ENCODE measurements at places on chromosomes 5 and 9.

DNA sequence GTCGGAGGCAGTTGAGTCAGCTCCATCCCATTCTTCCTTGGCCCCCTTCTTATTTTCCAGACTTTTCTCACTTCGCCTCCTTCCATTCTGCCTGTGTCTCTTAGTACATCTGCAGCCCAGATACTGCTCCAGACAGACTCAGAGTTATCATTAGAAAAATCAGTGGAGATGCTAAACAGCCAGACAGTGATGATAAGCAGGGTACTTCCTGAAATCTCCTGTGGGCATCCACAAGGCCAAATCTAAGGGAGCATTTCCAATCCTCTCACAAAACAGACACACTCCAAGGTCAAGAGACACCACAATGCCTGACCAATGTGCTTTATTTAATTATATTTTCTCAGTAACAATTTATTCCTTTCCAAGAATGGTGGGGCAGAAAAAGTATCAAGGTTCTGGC, 14.5 kb upstream of the RLN1 start:
- no peak for DNase-seq

- peak; percentile 97 for DNase-seq
Observed at GRCh38 chr5:140113699-140114263, at the start of gene PURA. TSS of gene PURA (plus strand) at chr5:140114109. CDS start at chr5:140114182, 73 bp downstream.

DNA sequence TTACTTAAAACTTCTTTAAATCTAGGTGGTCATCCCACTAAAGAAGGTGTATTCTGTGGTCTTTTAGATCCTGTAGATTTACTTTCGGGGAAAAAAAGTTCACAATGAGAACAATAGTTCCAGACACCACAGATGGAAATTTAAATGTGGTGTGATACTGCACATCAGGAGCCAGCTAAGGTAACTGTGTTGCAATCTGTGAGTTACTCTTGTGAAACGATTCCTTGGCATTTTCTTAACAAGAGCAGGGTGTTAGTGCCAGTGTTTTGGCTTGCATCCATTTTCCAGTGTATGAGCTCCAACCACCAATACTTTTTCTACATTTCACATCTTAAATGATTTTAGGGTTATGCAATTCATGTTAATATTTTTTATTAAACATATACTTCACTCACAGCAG, 674.5 kb downstream of the CETN3 start:
- no peak for DNase-seq

GRCh38 chr5:97547999-97548738, 365.1 kb upstream of the RIOK2 start:
- no peak for DNase-seq

- peak; percentile 66 for DNase-seq
Observed at GRCh38 chr9:89311346-89312221, 589 bp downstream of the CKS2 start.

- DNase-seq, result no peak
Observed at GRCh38 chr5:126523818-126524510, 71.1 kb downstream of the ALDH7A1 start.

DNA sequence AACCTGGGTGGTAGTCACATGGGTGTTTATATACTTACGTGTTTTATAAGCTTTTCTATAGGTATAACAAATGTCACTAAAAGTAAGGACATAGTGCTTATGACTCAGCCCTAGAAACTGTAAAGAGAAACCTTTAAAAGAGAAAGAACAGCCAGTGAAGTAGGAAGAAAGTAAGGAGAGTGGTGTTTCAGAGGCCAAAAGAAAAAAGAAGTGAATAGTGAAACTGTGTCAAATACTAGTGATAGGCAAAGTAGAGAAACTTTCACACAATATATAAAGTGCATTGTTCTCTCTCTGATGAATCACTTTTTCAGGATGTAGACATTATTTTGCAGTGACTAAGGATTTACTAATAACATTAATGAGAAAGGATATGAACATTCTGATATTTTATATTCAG, 74.2 kb upstream of the SUSD1 start:
- no peak for DNase-seq

- DNase-seq, result no peak
Observed at GRCh38 chr9:122342323-122343050, 28.3 kb upstream of the PTGS1 start.

DNA sequence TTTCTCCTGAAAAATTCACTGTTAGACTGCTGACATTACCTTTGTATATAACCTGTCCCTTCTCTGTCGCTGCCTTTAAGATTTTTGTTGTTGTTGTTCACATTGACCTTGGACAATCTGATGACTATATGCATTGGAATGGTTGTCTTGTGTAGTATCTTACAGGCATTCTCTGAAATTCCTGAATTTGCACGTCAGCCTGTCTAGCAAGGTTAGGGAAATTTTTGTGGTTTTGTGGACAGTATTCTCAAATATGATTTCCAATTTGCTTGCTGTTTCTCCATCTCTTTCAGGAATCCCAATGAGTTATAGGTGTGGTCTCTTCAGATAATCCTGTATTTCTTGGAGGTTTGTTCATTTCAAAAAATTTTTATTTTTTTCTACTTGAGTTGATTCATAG, 140.8 kb downstream of the PRR16 start:
- DNase-seq, result no peak

DNA sequence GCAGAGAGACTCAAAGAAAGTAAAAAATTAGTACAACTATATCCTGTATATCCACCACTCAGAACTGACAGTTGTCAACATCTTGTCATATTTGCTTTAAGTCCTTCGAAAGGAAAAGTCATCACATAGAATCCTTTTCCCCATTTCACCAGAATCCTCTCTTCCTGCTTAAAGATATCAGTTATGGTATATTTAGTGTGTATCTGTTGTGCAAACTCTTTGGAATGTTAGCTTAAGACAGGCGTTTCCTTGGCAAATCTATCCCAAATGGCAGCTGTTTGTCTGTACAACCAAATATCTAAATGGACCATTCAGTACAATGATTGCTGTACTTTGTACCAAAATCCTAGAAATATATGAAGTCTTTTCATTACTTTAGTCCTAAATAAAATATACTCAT, 98.5 kb downstream of the ITGA1 start:
- no peak for DNase-seq

DNA sequence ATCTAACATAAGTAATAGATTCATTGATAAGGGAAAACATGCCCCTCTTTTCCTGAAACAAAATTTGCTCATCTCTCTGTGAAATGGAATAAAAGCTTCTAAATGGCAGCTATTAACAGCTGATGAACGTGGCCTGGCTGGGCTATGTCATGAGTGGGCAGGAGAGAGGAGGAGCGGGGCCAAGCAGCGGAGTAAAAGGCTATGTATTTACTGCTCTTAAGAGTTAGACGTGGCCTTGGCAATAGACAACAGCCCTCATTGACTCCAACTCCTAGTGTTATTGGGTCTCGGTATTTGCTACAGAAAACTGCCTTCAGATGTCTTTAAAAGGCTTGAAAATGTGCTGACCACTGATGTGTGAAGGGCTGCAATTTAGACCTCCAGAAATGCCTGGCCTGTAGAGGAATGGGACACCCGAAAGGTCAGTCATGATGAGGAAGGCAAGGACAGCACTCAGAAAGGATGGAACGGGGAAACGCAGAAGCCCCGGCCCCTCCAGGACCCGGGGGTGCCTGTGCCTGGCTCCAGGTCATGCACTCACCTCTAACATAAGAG, 116.8 kb downstream of the PDZD2 start:
- no peak for DNase-seq

DNA sequence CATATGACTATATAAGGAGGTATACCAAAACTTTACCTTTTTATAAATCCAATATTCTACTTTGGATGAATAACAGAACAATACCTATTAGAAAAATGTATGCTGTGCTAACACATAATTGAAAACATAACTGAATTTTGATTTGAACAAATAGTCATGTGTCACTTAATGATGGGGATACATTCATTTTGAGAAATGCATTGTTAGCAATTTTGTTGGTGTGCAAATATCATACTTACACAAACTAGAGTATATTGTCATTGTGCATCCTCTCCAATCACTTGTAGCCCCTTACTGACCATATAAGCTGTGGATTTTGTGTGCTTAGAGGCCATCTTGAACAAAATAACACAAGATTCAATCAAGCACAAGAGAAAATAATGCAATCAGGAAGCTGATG, 72.3 kb upstream of the SLCO4C1 start:
- no peak for DNase-seq

DNA sequence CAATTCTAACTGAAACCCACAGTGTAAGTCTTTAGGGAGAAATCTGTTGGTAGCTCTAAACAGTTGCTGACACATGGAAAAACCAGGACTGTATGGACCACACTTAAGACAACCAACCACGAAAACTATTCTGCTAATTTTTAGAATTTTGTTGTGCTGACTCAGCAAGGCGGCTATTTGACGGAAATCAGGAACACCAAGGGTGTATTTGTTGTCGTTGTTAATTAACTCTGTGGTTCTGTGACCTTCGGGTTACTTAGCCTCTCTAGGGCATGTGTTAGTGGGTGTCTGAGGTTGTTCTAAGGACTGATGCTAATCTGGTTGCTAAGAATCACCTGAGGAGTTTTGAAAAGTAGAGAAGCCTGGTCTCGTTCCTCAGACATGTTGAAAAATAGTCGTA, 79.2 kb downstream of the ATP10B start:
- DNase-seq, result no peak

DNA sequence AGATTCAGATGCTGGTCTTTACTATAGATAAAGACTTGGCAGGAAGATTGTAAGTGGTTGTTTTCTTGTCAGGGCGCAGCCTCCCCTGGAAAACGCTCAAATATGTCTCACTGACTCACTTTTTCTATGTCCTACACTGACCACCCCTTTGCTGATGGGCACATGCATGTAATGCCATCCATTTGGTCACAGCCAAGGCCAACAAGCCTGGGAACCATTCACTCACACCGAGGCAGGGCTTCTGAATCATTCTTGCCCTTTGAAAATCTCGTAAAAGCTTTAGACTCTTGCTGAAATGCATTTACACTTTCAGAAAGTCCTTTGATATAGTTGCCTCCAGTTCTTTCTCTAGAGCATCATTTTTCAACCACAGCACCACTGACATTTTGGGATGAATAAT, 249.4 kb downstream of the ACTL7B start:
- no peak for DNase-seq

- no peak for DNase-seq
Observed at GRCh38 chr9:79007701-79008483, 563.9 kb upstream of the TLE4 start.

DNA sequence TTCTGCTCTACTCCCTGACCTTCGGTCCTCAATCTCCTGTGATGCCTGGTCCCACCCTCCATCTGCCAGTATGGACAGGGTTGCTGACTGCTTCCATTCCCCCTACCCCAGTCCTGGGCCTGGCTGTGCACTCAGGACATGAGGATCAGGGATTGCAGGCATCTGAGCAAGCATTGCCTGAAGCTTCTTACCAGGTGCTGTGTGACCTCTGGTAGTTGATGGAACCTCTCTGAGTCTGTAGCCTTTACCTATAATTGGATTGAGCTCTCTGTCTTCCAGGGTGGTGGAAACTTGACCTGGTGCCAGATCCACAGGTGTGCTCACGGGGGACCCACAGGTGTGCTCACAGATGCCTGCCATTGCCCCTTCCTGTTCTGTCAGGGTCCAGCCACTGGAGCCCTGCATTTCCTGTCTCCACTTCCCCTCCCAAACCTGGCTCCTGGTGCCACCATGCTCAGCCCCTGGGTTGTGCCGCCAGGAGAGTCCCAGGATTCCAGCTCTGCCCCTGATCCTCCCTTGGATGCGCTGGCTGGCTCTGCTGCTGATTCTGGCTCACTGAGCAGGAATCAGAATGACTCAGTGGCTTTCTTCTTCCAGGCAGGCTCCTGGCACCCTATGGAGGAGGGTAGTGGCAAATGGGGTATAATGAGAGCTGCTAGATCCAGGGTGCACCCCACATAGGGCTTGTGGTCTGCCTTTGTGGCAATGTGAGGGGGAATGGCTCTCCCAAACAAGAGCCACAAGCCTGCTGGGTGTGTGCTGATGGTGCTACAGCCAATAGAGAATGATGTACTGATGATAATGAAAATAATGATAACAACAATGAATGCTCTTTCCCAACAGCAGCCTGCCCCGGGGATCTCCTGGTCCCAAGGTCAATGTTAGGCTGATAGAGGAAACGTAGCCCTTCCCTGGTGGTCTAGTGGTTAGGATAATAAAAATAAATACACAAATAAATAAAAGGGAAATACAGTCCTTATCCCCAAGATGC, 35.2 kb upstream of the PSD2 start:
- no peak for DNase-seq

DNA sequence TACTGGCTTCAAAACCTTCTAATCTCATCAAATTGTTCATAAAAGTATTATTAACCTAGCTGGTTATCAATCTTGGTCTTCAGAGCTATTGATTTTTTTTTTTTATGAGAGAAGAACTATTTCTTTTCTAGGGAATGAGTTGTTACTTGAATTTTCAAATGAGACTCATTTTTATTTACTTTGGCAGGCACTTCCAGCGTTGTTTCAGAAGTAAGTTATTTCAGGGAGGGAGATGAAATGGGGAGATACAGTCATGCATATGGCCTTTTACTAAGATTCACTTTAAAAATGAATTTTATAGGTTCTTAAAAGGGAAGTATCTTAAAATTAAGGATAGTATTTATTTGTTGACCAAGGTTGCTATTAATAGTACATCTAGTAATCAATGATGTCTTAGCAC, 129.6 kb downstream of the IZUMO3 start:
- no peak for DNase-seq

- DNase-seq, result no peak
Observed at GRCh38 chr5:118857700-118858099, 130.6 kb downstream of the DTWD2 start.

GRCh38 chr5:178304761-178305645, 72.4 kb upstream of the PHYKPL start:
- peak; percentile 49 for DNase-seq

DNA sequence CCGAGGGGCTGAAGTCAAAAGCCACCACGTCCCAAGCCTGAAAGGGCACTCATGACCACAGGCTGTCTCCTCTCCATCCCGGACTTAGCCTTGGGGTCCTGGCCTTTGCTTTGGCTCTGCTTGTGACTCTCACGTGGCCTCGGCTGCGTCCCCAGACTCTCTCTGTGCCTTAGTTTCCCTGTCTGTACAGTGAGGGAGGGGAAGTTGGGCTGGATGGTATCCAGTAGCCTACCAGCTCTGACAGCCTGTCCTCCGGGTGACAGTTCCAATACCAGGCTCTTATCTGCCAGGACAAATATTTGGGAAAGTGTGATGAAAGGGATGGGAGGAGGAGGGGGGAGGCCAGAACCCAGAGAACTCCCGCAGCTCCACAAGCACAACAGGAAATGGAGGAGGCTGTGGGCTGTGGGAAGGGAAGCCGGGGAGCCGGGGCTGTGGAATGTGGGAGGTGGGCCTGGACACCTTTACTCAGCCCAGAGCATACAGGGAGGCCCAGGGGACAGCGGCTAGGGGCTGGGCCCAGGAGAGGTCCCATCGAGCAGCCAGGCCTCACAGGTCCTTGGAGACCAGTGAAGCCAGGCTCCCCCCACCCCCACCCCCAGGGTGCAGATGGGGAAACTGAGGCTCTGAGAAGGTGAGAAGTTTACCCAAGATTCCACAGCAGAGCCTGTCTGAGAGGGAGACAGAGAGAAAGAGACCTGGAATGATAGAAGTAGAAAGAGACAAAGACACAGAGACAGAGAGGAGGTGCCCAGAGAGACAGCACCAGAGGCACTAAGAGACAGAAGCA, 18.3 kb downstream of the PDGFRB start:
- no peak for DNase-seq

All from upper lobe of right lung (tissue), 1 donor.